ENCODE measurements at places on chromosomes 5 and 9.

- DNase-seq = no peak
Measured at GRCh38 chr5:18114151-18114757, 480.0 kb downstream of the TAF11L14 start.

GRCh38 chr9:92158097-92158601, 42.9 kb upstream of the SPTLC1 start:
- DNase-seq = no peak

GRCh38 chr9:73269430-73270101, 117.9 kb downstream of the ANXA1 start:
- no peak for DNase-seq

- no peak for DNase-seq
Measured at GRCh38 chr5:6220346-6221088, 157.8 kb downstream of the MED10 start.

DNA sequence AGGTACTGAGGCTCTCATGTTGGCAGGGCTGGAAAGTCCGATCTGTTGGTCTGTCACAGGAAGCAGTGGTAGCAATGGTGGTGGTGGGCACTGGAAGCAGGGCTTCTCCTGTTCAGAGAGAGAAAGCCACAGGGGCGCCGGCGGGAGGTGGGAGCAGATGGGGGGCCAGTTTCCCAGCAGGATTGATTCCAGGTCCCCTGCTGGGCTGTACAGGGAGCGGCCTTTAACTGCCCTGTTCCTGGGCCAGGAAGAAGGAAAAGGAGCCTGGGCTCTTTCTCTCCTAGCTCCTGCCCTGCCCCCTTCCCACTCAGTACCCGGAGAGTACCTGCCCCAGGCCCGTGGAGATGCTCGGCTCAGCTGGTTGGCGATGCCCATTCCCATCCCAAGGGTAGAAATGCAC, 2.6 kb upstream of the DAB2IP start:
- no peak for DNase-seq

- no peak for DNase-seq
Measured at GRCh38 chr5:32597041-32597629, 11.8 kb downstream of the SUB1 start.

DNA sequence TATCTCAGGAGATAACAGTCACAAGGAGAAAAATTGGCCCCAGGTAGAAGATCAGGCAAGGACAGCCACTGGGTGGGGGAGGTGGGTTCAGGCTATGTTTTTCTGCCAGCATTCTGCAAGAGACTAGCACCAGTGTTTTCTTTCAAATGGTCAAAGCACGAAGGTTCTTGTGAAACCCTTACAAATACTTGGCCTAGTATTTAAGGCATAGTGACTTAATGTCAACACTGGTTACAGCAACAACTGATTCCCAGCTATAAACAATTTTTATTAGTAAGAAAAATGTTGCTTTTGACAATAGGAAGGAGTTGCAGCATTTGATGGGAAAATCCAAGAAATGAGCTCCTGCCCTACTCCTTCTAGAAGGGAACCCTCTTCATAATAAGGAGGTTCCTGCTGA, 349.6 kb downstream of the SLIT3 start:
- no peak for DNase-seq

DNA sequence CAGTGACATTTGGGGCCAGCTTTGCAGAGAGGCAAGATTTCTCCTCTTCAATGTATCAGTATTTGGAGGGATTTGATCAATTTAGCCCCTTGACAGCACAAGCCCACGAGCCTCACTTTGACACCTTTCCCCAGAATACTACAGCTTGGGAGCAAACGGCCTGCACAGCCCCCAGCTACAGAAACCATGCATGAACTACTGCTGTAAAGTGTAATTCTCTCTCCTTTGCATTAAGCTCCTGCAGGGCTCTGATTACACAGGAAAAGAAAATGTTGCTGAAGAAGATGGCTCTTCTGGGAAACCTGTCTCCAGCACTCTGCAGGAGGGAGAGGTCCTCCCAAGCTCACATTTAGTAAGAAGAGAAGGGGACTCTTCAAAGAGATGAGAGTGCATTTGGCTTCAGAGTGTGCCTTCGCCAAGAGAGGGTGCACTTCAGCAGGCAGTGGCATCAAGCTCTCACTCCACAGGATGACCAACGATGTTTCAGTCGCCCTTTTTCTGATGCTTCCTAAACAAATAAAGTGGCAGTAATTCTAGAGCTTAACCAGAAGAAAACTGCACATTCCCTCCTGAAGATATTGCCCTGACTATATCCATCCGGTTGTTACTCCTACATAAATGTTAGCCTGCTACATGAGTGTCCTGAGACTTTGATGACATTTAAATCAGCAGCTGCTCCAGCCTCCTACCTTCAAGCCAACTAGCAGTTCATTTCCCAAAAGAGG, 272.2 kb downstream of the AUH start:
- no peak for DNase-seq

DNA sequence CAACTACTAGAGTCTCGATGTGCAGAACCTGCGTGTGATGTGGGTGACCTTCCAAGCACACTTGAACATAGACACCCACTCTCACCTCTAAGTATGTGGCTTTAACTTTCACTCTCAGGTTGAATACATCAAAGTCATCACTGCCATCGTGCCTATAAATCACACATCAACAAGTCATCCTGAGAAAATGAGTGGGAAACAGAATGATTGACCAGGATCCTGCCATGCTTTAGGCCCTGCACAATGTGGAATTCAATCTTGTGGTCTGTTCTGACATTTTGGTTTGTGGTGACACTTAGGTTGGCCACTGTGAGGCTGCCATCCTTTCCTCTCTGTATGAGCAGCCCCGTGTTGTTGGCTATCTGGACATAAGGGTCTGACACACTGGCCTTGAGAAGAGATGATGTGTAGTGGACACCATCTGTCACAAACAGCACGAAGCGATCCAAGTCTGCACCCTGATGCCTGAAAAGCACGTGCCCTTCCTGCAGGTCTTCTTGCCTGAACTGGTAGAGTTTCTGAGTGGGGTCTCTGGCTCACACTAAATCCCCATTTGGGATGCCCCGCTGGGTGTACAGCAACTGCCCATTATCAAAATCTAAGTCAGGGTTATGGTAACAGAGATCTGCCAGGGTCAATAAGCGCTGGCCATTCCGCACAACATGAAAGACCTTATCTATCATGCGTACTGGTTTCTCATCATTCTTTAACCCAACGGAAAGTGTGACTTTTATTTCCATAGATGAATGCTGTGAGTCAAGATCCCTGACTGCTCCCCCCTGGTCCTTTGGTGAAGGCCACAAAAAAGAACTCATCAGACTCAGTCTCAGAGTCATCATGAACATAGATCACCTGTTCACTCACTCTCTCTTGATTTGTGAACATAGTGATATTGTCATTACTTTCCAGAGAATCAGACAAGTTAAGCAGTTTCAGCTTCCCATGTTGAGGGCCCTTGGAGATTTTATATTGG, 116.6 kb downstream of the ESM1 start:
- no peak for DNase-seq

DNA sequence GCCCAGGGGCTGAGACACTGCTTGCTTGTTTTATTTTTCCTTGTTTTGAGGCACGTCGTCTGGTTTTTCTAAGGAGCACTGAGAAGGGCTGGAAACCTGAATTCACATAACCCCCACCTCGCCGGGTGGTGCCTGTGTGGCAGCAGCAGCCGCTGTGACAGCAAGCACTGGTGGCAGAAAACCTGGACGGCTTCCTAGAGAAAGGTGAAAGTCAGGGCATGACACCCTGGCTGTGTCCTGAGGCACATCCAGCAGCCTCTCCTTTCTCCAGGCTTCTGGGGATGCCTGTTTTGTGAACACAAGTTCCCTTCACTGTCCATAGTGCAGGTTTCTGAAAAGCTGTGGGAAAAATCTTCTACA, 29.2 kb downstream of the MRPL36 start:
- no peak for DNase-seq

DNA sequence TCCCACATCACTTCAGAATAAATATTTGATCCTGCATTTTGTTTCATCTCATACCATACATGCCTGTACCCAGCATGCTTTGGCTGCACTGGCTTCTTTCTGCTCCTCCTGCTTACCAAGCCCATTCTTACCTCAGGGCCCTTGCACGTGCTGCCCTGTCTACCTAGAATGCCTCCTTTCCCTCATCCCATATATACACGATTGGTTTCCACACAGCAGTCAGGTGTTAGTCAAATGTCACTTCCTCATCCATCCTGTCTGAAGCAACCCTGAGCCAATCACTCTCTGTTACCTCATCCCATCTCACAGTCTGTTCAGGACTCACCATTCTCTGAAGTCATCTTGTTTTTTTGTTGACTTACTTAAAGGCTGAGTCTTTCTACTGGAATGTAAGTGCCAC, 30.3 kb downstream of the CAST start:
- no peak for DNase-seq

DNA sequence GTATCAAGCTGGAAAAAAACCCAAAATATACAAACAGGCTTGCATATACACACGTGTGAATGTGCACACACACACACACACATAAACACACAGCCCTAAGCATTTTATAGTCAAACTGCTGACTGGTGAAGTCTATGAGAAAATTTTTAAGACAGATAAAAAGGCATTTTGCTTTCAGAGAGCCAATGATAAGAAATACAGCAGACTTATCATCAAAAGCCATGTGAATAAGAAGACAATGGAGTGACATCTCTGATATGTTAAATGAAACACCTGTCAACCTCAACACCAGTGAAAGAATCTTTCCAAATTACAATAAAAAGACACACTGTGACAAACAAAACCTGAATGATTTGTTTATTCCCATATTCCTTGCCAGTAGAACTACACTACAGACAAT, 233.3 kb downstream of the CDH9 start:
- no peak for DNase-seq

GRCh38 chr9:85949586-85950335, 8.8 kb downstream of the NAA35 start:
- no peak for DNase-seq

DNA sequence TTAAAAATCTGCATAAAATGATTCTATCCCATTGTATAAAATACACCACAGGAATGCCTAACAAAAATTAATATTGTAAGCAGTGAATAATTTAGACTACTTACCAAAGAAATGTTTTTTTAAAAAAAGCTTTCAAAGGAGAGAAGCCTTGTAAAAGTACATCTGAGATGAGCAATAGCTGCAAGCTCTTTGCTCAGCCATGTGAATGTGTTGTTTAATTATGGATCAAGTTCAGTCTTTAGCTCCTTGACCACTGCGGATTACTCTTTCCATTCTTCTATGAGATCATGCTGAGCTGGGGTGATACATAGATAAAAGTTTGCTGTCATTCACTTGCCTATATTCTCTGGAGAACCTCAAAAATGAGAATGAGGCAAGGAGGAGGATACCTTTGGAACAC, 782.4 kb upstream of the ZNF608 start:
- DNase-seq = no peak

GRCh38 chr5:41057231-41057630, 13.9 kb downstream of the MROH2B start:
- DNase-seq = no peak

- no peak for DNase-seq
Measured at GRCh38 chr9:105485131-105485530, 37.3 kb downstream of the FSD1L start.

DNA sequence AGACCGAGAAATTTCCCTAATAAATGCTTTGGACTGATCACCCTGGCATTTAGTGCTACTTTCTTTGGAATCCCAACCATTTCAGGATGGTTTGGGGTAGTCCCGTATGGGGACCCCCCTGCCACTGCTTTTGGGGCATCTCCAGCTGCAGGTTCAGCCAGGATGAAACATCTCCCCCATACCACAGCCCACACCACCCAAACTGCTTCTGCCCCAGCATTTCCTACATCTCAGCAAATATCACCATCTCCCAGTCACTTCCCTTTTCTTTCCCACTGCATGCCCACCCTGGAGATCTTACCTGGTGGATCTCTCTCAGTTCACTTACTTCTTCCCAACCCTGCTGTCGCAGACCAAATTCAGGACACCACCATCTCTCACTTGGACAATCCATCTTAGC, 4.8 kb upstream of the P4HA2 start:
- no peak for DNase-seq

GRCh38 chr5:84605241-84605640, 220.6 kb upstream of the EDIL3 start:
- no peak for DNase-seq

GRCh38 chr5:75603371-75603770, 7.9 kb upstream of the ANKDD1B start:
- DNase-seq = no peak

DNA sequence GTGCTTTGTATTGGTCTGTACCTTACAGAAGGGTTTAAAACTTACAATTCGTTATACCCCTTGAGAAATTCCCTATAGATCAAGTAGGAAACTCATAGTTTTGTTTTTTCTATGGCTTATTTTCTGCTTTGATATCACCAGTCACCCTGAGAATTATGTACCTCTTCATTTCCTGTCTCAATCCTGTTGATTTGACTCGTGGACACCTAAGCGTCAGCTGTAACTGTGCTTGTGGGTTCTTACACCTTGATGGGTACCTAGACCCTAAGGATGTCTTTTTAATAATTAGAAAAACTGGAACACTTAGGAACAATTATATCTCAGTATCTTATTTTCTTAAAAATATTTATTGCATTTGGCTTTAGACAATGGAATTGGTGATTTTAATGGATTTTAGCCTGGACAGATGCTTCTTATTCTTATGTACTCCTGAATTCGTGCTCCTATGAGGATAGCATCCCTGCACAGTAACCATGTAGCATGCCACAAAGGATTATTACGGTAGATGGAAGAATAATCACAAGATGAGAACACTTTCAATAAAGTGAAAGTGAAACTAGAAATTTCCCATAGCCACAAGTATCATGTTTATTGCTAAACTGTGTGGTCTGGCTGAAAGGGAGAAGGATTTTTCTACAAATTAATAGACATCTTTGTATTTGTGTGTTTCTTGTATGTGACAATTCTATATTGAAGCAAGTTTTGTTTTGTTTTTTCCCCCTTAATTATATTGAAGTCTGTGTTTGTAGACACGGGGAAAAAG, 1920.3 kb upstream of the WWC1 start:
- no peak for DNase-seq

- DNase-seq = no peak
Measured at GRCh38 chr5:4570047-4570995, 569.8 kb upstream of the ADAMTS16 start.

- DNase-seq = no peak
Measured at GRCh38 chr5:176818391-176819098, 8.2 kb downstream of the UNC5A start.

DNA sequence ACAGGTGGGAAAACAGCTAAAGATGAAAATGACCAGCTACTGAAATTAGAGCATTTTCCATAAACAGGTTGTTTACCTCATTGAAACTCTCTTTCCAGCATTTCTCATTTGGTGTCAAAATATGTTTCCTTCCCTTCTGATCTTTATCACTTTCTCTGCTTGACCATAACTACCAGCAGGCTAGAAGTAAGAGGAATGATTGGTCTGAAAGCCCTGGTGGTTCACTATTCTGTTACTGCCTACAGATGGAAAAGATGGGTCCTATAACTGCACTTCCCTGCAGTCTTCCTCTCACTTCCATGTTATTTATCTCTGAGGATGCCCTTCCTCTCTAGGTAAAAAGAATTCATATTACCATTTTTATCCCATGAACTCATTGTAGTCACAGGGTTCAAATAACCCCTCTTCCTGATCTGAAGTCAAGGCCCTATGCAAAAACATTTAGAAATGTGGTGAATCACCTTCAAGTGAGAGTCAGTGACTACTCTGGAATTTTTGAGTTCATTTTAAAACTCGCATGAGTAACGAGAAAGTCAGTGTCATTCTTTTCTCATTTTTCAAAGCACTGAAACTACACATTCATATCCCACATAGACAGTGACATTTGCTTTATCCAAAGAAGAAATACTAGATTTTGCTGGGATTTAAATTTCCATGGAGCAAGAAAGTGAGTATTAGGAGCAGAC, 51.7 kb downstream of the ZNF474 start:
- DNase-seq = no peak

GRCh38 chr5:133142782-133143181, 91.0 kb downstream of the HSPA4 start:
- no peak for DNase-seq

Measured in ecto neural progenitor cell (in vitro differentiated cells).